Prostate gland (tissue), 2 donors: ENCODE measurements at places on chromosomes 5 and 9.

- no peak for DNase-seq
Observed at GRCh38 chr9:120410925-120411501, 169.0 kb downstream of the CDK5RAP2 start.

DNA sequence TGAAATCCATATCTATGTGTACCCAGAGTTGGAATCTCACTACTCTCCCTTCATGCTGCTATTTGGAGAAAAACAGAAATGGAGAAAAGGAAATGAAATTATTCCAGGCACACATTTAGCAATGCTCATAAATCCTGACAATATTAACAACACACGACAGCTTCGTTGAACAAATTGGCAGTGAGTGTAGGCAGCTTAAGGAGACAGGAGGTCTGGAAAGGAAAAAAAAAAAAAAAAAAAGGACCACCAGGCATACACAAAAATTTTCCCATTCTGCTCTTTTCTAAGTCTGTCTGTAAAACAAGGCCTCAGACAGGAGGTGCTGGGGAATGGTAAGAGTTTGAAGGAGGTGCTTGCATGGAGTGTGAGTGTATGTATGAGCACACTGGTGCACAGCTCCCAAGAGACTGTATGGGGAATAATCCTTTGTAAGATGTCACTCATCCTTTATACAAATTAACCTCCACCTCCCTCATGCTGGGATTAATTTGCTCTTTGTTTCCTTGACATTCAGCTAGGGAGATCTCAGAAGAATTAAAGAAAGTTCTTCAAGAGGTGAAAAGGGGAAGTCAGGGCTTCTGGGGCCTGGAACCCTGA is 78.9 kb downstream of the ASTN2 start:
- no peak for DNase-seq

GRCh38 chr5:14281746-14282181 is 138.6 kb downstream of the TRIO start:
- no peak for DNase-seq

DNA sequence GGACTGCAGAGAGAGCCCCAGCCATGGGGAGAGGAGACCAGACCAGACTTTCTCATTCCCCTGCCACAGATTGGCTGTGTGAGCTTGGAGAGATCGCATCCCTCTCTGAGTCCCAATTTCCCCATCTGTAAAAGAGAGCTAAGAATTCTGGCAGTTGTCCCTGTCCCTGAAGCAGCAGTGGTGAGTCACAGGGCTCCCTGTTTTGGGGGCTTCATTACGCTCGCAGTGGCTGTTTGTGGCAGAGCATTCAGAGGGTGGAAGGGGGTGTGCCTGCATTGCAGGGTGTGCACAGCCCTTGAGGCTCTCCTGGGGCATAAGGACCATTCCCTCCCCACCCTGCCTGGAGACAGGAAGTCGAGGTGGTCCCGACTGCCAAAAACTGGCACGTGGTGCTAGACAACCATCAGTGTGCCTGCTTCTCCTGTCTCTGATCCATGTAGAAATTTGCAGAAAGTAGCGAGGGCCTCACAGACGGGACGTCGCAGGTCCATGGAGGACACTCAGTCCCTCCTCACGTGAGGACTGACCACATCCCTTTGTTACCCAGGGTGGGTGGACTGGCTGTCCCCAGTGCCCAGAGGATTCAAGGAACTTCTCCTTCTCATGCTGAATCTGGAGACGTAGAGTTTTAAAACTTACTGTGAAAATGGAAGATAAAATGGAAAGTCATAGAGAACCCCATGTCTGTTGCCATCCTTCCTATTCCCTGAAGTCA is 35.3 kb downstream of the HRH2 start:
- DNase-seq: no peak

DNA sequence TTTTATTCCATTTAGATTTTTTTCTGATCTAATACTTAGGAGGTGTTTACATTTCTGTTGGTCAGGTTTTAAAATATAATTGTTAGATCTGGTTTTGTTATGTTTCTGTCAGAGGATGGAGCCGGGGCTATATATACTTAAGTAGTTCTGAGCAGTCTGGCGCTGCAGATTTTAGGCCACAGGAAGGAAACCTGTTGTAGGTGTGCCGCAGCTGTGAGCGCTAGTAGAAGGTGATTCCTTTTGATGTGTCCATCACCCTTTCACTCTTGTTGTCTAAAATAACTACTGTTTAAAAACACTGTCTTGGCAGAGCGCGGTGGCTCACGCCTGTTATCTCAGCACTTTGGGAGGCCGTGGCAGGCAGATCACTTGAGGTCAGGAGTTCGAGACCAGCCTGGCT is 17.0 kb downstream of the ZBTB34 start:
- no peak for DNase-seq

GRCh38 chr5:31770132-31770720 is 131.3 kb downstream of the PDZD2 start:
- DNase-seq: no peak

DNA sequence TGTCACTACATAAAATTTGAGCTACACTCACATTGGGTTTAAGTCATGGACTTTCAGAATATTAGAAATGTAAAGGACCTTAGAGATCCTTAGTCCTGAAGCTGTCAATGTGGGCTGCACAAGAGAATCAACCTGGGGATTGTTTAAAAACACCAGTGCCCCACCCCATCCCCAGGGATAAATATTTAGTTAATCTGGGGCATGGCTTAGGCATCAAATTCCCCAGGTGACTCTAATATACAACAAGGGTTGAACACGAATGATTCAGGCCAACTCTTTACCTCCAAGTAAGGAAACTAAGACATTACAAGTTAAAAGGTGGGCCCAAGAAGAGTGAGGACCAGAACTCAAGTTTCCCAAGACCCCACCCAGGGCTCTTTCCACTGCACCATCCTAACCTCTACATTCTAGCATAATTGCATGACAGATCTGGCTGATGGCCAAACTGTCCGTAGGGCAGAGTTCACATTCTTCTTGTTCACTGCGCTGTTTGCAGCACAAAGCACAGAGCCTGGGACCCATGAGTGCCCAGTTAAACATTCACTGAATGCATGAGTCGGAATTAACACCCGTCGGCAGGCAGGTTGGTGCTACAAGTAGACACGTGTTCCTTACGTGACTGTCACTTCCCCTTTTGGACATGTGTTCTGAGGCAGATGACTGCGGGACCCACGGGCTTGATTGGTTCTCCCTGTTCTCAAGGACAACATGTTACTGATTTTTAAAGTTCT is 25.2 kb downstream of the CYFIP2 start:
- DNase-seq: no peak

GRCh38 chr5:173807181-173807655 is 80.9 kb upstream of the CPEB4 start:
- DNase-seq: peak; percentile 20

DNA sequence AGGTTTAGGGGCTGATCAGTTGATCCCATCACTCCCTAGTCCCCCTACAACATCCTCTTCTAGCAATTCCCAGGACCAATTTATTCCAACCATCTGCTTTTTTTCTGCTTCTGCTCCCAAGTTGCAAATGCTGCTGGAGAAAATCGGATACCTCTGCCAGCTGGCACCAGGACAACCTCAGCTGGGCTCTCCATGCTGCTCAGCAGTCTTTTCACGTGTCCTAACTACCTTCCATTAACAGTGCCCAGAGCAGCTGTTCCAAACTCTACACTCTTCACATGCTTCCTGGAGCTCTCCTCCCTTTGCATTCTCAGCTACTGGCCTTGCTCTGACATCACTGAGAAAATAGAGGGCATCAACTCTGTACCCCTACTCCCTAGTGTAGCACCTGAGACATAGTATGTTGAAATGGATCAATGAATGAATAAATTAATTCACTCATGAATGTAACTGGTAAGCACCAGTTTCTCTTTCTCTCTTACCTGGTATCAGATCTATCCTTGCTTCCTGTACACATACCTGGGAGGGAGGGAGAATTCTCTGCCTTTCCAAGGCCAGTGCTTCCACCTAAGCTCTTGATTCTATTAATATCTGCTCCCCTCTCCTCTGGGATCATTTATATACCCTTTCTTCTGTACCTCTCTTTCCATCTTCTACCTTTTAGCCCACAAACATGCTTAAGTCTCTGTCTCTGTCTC is 191.0 kb downstream of the RAB3C start:
- no peak for DNase-seq

DNA sequence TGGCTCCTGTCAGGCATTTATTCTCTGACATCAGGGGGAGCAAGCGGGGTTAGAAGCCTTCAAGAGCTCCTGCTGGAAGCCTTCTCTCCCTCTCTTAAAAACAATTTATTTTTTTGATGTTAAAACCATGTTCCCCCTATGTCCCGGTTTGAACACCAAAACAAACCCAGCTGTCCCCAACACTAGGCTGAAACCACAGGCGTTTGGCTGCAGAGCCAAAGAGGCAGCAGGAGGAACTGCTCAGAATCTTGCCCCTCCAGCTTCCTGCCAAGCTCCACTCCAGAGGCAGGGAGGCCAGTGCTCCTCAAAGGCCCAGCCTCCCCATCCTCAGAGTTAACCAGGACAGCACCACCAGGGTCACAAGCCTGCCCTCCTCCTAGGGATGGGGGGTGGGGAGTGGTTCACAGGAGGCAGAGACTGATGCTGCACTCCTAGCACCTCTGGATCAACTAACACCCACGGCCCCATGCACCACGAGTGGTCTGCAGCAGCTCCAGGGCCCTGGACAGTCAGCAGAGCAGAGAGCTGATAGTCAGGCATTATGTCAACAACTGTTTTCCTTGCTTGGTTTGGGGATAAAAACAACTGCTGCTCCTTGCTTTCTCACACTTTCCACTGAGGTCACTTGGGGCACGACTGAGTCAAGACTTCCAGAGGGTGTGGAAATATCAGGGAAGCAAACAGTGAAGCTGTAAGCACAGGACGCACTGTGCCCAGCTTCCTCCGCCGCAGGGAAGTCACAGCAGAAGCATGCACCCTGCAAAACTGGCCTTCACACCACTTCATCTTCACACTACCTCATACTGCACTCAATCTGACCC is 96.5 kb upstream of the ADRA1B start:
- DNase-seq: no peak

GRCh38 chr9:133031496-133031911 is 707 bp downstream of the GTF3C5 start:
- DNase-seq: no peak

- DNase-seq: no peak
Observed at GRCh38 chr5:161094411-161094810, 242.4 kb upstream of the ATP10B start.

DNA sequence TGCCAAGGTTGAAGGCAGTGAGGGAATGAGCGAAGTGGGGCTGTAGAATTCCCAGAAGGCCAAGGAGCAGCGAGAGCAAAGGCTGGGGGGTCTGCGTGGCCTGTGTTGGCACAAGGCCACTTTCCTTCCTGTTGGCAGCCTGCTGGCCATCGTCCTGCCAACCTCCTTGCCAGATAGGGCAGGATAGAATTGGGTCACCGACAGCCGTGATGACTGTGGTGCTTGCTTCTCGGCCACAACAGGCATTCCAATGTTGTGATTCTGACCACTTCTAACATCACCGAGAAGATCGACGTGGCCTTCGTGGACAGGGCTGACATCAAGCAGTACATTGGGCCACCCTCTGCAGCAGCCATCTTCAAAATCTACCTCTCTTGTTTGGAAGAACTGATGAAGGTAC is 18.9 kb downstream of the TRIP13 start:
- no peak for DNase-seq

DNA sequence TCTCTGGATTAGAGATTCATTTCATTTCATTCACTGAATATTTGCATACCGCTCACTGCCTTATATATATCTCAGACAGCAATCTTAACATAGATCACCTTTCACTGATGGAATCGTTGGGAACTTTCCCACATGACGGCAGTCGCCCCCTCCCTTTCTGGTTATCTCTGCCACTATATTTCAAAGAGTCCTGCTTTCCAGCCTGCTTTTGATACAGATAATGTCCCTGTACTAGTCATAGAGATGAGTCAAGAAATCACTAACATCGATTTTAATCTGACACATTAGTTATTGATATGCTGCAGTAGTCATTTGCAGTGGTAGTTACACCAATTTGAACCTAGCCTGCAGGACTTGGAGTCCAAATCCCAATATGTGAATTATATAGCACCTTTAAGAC is 8.5 kb downstream of the ARSK start:
- DNase-seq: no peak

DNA sequence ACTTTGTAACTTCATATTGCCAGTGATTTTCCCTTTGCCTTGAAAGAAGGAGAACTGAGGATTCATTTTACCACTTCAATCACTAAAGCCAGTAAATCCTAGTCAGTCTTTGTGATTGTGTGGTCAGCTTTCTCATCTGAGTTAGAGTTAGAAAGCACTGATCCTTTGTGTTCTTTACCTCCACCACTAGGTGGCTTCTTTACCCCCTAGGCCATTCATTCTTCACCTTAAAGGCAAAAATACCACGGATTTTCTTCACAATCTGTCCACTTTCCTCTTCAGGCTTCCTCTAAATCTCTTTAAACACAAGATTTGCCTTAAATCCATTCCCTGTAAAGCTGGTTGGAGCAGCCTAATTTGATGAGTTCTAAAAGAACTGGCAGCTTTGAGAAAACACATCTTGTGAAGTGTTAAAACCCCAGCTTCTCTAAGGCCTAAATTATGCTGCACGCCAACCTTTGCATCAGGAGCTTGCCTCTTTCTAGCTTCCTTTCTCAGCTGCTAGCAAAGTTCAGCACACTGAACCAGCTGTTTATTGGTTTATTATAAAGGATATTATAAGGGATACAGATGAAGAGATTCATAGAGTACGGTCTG is 20.4 kb downstream of the BDP1 start:
- no peak for DNase-seq

DNA sequence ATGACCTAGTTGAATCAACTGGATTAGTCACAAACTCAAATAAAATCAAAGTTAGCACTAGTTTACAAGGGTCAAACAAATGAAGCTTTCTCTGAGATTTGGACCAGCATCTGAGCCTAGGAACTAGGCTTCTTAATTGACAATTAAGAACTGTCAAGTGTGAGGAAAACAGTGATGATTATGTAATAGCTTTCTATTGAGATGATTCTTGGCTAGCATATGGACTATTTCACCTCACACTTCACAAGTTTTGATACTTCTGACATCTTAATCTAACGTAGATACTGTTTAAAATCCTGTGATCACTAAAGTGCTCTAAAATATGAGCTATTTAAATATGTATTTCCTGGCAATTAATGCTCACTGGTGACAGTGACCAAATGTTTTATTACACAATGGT is 542.9 kb downstream of the EFNA5 start:
- no peak for DNase-seq

DNA sequence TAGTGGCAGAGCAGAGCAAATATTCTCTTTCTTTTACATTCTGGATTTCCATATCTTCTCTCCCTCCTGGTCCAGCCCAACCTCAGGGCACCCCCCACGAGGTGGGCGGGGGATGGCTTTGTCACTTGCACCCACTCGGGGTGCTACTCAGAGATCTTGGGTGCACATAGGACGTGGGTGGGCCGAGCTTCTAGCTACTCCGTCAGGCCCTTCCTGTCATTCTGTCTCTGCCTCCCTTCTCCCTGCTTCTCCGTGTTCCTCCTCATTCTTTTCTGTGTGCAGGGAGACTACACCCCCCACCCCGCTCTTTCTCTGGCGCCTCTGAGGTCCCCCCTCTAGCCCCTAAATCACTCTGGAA is 19.5 kb downstream of the PCDHGC5 start:
- no peak for DNase-seq

DNA sequence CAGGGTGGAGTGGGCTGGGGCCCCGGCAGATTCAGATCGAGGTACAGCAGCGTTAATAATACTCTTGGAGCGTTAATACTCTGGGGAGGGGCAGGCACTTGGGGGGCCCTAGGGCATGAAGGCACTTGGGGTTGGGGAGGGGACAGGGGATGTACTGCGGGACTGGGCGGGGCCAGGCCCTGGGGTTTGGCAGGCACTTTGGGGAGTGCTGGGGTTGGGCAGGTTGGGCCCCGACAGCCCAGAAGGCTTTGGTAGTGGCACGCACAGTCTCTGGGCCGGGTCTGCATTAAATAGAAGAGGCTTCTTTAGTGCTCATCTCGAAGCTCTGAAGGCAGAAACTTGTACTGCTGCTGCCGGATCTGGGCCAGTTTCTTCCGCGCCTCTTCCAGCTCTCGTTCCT is 7.8 kb upstream of the TPM2 start:
- DNase-seq: no peak
